Activated T-cell treated with anti-CD3 and anti-CD28 coated beads, Interleukin-2, amount 50 U/mL, for 4 hours (primary cell): ENCODE measurements at places on chromosomes 11 and 22.

DNA sequence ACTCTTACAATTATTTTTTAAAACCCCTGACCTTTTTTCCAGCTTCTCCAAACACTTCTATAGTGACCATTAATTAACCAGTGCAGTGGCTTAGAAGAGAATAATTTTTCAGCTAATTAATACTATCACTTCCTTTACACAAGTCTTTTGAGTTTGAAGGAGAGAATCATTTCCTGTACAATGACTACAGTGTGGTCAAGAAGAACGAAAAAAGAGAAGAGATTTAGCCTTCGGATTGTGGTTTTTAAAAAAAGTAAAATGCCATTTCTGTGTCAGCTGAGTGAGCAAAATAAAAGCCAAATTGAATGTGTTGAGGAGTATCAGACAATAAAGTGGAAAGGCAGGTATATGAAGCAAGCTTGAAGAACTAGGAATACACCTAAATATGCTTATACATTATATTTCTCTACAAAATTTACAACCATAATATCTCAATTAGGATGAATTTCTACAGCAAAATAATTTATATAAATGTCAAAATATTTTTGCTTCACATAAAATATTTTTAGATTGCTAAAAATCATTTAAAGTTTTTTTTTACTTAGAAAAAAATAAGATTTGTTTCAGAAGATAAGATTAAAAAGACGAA is 1155.2 kb upstream of the CNTN5 start:
- no peak for DNase-seq

DNA sequence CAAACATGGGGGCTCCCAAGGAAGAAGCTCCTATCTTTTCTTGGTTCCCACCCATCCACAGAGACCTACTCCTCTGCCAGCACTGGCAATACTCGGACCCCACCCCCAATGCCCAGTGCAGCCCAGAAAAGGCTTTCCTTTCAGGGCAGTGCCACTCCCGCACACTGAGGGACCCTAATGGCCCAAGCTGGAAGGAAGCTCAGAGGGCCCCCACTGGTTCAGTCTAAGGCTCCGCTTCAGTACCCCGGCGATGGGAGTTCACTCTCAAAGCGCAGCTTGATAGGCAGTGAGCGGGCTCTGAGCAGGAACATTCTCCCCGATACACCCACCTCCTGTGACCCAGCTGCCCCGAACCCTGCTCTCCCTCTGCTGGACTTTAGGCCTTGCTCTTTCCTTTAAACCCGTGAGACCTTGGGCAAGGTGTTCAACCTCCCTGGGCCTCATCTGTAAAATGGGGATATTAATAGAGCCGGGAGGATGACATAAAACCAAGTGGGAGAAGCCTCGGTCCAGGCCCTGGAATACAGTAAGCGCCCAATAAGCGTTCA is 48.4 kb downstream of the CHRDL2 start:
- DNase-seq: no peak

DNA sequence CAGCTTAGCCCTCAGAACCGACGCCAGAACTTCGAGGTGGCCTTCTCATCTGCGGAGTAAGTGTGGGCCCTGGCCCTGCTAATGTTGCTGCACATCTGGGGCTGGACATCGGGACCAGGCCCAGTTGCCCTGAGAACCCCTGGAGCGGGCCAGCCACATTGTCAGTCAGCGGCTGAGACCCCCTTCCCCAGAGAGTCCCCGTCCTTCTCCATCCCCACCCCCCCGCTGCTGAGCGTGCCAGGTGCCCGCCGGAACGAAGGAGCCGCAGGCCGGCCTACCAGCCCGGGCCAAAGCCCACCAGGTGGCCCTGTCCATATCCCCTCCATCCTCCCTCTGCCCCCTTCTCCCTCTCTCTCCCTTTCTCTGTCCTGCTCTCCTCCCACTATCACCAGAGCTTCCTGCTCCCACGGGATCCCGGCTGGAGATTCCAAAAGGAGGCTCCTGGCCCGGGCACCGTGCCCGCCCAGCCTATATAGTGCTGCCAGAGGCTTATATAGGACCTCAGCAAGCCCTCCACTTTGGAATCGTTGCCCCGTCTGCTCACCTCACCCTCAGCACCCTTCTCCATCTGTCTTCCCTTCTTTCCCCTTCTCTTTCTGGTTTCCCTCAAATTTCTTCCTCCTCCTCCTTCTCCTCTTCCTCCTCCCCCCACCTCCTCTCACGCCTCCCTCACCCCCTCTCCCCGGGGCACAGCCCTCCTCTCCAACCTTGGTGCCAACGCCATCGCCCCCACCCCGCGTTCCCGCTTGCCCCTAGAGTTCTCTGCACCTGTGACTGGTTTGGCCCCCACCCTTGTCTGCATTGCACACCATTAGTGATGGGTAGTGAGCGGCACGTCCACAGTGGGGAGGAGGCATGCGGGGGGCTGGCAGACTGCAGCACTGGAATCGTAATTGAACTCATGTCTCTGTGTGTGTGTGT is 7.3 kb downstream of the SELENOM start:
- no peak for DNase-seq

GRCh38 chr11:7577291-7578190 is 63.7 kb downstream of the PPFIBP2 start:
- no peak for DNase-seq
